ENCODE measurements at places on chromosomes 3 and 15.

GRCh38 chr15:38538328-38539007 lies 26.1 kb downstream of the RASGRP1 start:
- no peak for DNase-seq

GRCh38 chr15:33045066-33045810 lies 149.3 kb downstream of the FMN1 start:
- no peak for DNase-seq

DNA sequence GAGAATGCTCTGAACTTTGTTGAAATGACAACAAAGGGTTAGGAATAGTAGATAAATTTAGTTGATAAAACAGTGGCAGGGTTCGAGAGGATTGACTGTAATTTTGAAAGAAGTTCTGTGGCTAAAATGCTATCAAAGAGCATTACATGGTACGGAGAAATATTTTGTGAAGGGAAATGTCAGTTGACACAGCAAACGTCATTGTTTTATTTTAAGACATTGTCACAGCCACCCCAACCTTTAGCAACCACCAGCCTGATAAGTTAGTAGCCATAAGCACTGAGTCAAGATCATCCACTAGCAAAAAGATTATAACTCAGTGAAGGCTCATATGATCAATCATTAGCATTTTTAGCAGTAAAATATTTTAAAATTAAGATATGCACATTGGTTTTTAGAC lies 8.7 kb upstream of the ST3GAL6 start:
- no peak for DNase-seq

DNA sequence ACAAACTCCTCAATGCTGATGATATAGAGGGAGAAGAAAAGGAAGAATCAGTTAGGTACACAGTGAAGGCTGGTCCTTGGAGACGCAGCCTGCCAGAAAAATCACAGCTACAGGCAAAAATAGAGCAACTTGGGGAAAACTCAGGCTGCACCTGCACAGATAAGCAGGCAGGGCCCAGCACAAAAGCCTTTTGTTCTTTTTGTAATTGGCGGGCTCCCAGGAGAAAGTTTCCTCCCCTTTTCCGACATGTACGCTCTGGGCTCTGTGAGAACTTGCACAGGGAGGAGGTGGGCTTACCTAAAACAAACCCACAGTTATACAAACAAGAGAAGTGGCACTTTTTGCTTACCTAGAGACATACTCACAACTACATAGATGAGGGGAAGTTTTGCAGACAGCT lies 813.4 kb upstream of the EPHA6 start:
- DNase-seq, result no peak

Measured in astrocyte (in vitro differentiated cells and primary cell).